GM20000 (cell line): ENCODE measurements at places on chromosomes 16 and 17.

GRCh38 chr16:68367030-68367429, 56.2 kb downstream of the PRMT7 start:
- peak; percentile 63 for DNase-seq

DNA sequence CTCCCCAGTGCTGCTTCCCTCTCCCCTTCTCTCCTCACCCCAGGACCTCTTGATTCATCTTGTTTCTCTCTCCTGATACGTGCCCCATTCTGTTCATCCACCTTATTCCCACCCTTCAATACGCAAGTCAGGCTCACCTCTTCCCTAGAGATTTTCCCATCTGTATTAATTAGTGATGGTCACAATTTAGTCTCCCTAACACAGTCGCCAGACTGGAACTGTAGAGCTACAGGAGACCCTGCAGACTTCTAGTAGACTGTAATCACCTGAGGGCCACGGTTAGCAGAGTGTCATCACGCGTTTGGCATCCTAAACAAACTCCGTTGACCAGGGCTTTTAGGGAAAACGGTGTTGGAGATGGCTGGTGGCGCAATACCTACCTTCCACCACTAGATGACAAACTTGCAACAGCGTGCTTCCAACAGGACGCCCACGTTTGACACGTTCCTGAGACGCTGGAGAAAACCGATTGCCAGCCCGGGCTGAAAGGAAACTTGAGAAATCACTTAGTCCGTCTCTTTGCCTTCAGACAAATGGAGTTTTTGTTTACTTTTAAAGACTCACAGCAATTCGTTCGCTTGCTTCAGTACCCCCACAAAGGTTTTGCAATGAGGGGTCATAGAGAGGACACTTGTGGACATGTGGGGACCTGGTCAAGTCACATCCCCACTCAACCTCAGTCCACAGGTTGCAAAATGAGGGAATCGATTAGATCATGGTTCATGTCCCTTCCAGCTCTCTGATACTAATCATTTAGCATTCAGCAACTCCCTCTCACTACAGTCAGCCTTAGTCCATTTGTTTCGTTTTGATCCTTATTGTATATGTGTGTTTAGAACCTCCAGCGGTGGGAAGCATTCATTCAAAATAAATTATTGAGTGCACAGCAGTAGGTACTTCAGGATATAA, 20.6 kb downstream of the MYL4 start:
- DNase-seq = peak; percentile 84

DNA sequence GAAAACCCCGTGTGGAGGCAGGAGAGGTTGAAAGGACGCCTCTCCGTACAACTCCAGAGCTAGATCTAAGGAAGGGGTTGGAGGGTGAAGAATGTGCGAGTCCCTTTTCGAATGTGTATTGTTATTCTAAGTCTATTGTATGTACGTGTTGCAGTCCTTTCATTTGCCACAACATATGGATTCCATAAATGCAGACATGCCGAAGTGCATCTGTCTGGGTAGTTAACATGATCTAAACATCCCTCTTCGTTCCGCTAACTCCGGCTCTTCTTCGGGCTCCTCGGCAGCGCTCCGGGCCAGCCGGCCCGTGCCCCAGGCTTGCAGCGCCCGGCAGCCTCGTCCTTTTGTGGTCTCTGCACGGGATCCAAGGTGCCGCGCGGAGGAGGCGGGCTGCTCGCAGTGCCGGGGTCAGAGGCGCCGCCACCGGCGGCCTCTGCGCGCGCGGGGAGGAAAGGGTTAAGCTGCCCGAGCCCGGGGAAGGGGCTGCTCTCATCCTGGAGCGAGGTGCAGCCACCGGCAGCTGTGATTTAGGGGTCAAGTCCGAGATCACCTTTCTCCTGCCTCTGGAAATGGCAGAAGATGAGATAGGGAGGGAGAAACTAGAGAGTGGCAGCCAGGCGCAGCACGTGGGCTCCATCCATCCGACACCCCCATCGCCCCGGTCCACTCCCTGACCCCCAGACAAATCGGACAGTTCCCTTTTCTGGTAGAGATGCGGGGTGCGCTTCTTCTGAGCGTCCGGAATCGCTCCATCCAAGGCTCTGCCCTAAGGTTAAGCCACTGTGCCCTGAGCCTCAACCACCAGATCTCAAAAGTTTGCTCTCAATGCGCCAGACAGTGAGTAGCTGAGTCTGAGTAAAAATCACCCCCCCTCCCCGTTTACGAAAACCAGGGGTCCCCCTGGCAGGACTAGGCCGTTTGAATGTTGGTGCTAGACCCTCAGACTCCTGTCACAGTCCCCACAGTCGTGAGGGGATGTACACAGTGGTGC, 15.1 kb upstream of the ZFHX3 start:
- DNase-seq = no peak

- DNase-seq = no peak
Observed at GRCh38 chr17:3502466-3502865, 26.7 kb downstream of the ASPA start.

DNA sequence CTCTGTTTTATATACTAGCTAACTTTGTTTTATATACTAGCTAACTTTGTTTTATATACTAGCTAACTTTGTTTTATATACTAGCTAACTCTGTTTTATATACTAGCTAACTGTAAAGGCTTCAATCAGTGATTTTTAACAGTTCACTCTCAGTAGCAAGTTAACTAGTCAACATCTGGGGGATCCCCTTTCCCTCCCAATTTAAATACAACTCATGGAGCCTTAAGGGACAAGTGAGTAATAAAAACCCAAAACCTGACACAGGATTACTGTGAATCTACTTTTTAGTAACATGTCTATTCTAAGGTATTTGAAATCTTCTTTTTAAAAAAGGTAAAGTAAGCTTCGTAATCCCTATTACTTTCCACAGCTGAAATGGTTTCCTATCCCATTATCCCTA, 32.2 kb downstream of the FAM222B start:
- DNase-seq = peak; percentile 38

- no peak for DNase-seq
Observed at GRCh38 chr16:21593530-21594289, 5.7 kb upstream of the METTL9 start.

- DNase-seq = peak; percentile 36
Observed at GRCh38 chr17:35875072-35875799, 4.9 kb downstream of the CCL5 start.
